ENCODE measurements at places on chromosomes 3 and 15.

DNA sequence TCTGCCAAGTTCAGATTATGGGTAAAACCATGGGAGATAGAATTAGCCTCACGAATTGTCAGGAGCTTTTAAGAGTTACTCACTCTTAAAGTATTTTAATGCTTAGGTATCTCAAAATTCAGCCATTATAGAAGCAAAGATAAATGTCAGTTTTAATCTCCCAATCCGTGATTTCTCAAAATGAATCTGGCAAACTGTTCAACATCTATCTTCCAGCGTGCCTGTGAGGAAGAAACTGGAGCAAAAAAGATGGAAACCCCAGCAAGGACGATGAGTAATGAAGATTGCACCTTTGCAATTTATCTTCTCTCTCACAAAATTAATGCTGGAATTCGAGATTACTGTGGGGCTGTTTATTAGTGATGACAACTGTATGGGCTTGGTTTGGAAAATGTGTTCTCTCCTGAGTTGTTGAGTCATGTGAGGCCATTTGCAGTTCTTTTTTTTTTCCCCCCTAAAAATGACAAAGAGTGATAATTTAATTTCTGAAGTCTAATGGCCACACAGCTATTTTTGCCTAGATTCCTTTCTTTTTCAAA is 70.5 kb downstream of the PYDC2 start:
- no peak for DNase-seq

GRCh38 chr15:90173372-90173771 is 27.8 kb upstream of the SEMA4B start:
- no peak for DNase-seq

- DNase-seq: peak; percentile 99
Observed at GRCh38 chr15:78072080-78072892, 5.2 kb downstream of the TBC1D2B start.

- no peak for DNase-seq
Observed at GRCh38 chr3:154144825-154145465, 23.8 kb downstream of the ARHGEF26 start.

- no peak for DNase-seq
Observed at GRCh38 chr3:183310936-183311335, 57.9 kb downstream of the B3GNT5 start.

- DNase-seq: no peak
Observed at GRCh38 chr3:124201786-124202185, 209.9 kb upstream of the ROPN1 start.

DNA sequence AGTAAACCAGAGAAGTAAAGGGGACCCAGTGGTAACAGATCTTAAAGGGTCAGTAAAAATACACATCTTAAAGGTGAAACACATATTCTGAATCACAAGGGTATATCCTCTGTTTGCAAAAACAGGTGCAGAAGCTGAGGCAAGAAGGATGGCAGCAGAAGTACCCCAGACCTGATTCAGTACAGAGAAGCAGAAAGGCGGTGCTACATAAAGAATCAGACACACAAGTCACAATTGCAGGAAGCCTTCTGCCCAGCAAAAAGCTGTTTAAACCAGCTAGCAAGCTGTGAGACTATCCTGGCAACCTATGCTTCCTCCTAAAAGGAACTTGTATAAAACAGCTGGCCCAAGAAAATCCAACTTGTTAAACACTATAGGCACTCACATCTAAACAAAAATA is 49.4 kb downstream of the ZNF280D start:
- DNase-seq: no peak

DNA sequence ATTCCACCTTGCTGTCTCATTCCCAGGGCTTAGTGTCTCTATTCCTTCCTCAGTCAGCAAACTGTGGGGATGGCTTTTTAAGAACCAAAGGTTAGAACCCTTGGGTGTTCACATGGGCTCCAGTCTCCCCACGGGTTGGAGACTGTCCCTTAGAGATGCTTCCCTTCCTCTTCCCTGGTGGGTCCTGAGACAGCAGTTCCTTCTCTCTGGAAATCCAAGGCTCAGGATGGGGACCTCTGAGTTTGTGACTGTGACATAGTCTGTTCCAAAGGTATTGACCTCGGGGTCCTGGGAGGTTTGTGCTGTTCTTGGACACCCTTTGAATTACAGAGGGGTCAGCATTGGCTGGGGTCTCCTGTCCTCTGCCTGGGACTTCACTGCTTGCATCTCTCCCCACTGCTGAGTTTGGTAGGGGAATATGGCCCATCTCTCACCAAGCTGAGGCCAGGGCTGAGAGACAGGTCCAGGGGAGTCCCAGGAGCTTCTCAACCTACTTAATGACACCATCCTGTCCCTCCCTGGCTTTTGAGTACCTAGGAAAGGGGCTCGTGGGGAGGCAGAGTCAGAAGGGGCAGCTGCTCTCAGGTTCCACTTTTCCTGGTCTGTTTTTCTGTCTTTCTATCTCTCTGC is 1.5 kb downstream of the GRM2 start:
- DNase-seq: no peak

- no peak for DNase-seq
Observed at GRCh38 chr3:46944191-46944590, 32.4 kb downstream of the CCDC12 start.

DNA sequence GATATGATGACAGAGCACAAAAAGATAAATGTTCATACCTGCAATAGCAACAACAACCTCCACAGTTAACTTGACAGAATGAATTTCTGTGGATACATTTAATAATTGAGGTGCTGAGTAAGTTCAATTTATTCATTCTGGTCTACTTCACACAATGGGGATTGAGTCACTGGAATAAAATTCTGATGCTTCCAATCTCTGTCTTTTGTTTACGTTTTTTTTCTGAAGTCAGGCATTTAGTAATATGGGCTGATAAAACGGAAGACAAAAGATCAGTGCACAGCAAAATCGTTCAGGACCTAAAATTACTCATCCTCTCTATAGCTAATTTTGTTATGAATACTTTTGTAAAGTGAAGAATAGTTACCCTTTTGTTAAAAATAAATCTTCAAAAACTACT is 565.9 kb upstream of the CCDC54 start:
- DNase-seq: peak; percentile 79
